ENCODE measurements at places on chromosomes 1 and 21.

DNA sequence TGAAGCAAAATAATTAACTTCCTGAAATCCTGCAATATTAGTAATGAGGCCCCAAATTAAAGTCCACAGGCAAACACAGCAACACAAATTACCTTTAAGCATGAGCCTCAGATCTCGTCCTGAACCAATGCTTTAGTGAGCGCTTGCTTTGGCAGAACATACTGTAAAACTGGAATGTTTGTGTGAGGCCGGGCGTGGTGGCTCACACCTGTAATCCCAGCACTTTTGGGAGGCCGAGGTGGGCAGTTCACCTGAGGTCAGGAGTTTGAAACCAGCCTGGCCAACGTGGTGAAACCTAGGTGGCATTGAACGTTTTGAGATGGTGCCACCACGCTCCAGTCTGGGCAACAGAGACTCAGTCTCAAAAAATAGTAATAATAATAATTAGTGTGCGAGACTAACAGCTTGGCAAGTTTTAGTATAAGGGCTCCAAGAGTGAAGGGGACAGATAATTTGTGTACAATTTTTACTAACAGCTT lies 17.8 kb downstream of the SFPQ start:
- DNase-seq: no peak

- peak; percentile 54 for DNase-seq
Measured at GRCh38 chr1:108643492-108644335, 17.2 kb downstream of the HENMT1 start.

GRCh38 chr1:215521279-215521678 lies 45.8 kb upstream of the KCTD3 start:
- no peak for DNase-seq

- peak; percentile 7 for DNase-seq
Measured at GRCh38 chr1:234881893-234882771, 246.5 kb downstream of the TOMM20 start.

GRCh38 chr1:214983126-214983869 lies 99.2 kb upstream of the KCNK2 start:
- no peak for DNase-seq

- no peak for DNase-seq
Measured at GRCh38 chr1:76335882-76336281, 261.3 kb downstream of the ST6GALNAC3 start.

- DNase-seq: no peak
Measured at GRCh38 chr1:173590557-173590956, 12.3 kb downstream of the SLC9C2 start.

- no peak for DNase-seq
Measured at GRCh38 chr21:42476388-42477331, 19.4 kb downstream of the RSPH1 start.

GRCh38 chr1:116405241-116406135 lies 32.4 kb downstream of the ATP1A1 start:
- DNase-seq: no peak

DNA sequence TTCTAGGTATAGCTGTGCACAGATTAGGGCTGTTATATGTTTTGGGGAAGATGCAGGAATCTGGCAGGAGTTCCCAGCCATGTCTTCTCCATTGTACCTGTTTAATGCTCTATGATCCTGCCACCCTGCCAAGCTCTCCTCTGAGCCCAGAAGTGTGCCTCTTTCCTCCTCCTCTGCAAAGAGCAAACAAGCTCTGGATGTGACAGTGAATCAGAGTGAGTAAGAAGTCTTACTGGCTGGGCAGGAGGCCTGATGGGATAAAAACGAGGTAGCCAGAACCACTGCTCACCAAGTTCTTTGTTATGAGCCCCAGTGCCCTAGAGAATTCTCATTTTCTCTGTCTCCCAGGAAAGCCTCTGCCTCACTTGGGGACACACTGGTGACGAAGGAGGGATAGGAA lies 69.0 kb downstream of the BRINP2 start:
- DNase-seq: no peak

GRCh38 chr1:17296086-17296485 lies 11.9 kb upstream of the PADI4 start:
- DNase-seq: no peak

- DNase-seq: no peak
Measured at GRCh38 chr1:180287988-180288705, 58.1 kb downstream of the LHX4 start.

DNA sequence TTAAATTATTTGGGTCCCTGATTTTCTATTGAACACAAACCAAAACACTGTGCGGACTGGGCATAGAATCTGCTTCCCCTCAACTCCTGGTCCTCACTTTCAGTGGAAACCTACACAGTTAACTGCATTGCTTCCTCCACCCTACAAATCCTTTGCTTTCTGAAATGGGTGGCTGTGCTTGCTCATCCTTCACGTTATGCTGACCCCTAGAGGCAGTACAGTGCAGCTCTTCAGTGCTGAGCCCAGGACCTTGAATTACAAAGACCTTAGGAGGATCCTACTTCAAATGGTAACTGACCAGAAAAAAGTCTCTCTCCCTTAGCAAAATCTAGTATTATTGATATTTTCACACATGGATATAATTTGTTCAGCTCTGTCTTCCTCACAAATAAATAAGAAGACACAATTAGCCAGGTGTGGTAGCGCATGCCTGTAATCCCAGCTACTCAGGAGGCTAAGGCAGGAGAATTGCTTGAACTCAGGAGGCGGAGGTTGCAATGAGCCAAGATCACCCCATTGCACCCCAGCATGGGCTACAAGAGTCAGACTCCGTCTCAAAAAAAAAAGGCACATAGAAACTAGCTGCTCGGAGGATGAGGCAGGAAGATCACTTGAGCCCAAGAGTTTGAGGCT lies 63.4 kb upstream of the L1TD1 start:
- peak; percentile 65 for DNase-seq

- no peak for DNase-seq
Measured at GRCh38 chr21:41032541-41032940, 135.4 kb upstream of the BACE2 start.

- DNase-seq: no peak
Measured at GRCh38 chr1:3244927-3245315, 175.9 kb downstream of the PRDM16 start.

DNA sequence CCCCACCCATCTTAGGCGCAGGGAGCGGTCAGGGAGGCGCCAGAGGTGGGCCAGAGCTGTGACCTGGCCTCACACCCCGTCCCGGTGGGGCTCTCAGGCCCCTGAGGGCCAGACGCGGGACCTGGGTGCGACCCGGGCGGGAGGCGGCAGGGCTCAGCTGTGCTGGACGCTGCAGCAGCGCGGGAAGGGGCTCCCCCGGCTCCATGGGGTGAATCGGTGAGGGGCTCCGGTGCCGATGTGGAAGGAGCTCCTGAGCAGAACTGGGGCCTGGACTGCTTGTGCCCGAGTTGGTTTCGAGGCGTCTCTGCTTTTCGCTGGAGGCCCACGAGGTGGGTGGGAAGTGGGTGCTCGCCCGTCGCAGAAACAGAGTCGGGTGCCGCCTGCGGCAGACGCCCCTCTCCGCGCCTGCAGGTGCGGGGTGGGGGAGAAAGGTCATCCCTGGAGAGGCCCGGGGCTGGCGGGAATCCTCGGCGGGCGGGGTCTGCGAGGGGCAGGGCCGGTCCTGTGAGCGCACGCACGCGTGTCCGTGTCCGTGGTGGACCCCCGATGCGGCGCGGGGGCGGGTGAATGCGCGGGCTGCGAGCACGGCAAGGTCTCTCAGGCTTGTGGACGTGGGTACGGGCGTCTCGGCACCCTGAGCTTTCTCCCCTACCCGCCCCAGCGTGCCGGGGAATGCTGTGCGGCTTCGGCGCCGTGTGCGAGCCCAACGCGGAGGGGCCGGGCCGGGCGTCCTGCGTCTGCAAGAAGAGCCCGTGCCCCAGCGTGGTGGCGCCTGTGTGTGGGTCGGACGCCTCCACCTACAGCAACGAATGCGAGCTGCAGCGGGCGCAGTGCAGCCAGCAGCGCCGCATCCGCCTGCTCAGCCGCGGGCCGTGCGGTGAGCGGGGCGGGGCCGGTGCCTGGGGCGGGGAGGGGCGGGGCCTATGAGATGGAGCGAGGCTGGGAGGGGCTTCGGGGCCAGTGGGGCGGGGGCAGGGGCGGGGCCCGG lies 20.4 kb downstream of the AGRN start:
- DNase-seq: peak; percentile 86

- DNase-seq: peak; percentile 41
Measured at GRCh38 chr1:41918450-41919043, at the start of gene HIVEP3. TSS of gene HIVEP3 (minus strand) at chr1:41918922.

- DNase-seq: no peak
Measured at GRCh38 chr1:72184099-72184701, 98.1 kb downstream of the NEGR1 start.

DNA sequence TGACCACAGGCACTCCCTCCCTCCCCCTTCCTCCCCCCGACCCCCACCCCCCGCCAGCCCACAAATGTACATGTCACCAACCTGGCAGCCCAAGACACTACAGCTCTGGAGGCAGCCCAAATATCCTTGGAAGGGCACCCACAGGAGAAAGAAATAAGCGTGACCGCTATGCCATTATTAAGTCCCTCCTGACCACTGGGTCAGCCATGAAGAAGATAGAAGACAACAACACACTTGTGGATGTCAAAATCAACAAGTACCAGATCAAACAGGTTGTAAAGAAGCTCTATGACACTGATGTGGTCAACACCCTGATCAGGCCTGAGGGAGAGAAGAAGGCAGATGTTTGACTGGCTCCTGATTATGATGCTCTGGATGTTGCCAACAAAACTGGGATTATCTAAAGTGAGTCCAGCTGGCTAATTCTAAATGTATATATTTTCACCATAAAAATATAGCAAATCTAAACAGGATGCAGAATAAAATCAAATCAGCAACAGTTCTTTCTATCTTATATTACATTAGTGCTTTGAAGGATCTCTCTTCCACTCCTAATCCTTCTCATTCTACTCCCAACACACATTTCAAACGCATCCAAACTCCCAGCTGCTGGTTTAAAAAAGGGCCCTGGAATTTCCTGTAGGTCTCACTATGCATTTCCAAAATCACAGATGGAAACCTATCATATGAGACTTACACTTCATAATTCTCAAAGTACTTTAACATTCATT lies 77.4 kb upstream of the SLFNL1 start:
- no peak for DNase-seq

- no peak for DNase-seq
Measured at GRCh38 chr1:185720633-185721272, 13.4 kb upstream of the HMCN1 start.

DNA sequence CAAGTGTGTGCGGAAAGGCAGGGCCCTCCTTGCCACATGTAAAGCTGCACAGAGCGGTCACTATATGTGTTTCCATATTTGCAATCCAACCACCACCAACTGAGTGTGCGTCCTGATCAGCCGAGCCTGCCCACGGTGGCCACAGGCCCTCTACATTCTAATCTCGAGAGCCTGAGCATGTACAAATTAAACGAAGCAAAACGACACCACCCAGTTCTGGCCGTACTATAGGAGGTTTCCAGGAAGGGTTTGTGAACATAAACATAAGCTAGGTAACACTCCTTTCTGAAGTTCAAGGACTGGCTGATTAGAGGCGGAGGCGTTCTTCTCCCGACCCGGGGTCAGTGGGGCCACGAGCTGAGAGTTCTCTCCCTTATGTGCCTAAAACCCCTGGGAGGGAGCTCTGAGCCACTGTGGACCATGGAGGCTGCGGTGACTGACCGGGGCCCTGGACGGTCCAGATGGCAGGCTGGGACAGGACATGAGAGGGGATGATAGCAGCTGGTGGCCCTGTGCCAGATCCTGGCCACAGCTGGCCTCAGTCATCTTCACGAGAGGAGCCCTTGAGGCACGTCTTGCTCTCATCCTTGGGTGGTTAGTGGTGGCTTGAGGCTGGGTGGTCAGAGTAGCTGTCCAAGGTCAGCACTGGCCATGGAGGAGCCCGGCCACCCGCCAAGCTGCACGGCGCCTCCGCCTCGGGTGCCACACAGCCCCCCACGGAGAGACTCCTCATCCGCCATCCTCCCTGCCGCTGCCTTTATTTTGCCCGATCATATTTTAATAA lies 39.1 kb upstream of the TRAPPC10 start:
- no peak for DNase-seq

DNA sequence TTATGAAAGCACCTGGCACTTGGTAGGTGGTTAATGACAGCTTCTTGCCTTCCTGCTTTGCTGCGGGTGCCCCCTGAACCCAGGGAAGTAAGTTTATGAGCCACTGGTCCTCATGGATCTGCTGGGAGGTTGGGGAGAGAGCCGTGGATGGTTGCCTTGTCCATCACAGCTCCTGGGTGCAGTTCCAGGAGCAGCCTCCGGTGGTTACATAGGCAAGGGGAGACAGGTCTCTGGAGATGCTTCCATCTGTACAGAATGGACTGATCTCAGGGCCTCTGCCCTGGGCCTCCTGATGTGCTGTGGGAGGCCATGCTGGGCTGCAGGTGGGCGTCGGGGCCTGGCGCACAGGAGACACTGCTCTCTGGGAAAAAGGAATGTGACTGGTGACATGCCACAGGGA lies 31.6 kb upstream of the ARHGEF10L start:
- no peak for DNase-seq

- no peak for DNase-seq
Measured at GRCh38 chr21:42698733-42699132, 45.3 kb downstream of the PDE9A start.

GRCh38 chr21:44875316-44875700 lies 1.8 kb upstream of the PTTG1IP start:
- no peak for DNase-seq

All from right hindlimb (tissue), 1 donor.